ENCODE measurements at places on chromosomes 3 and 15.

- no peak for DNase-seq
Observed at GRCh38 chr3:10116138-10116460, 624 bp downstream of the BRK1 start.

GRCh38 chr15:34038871-34039789, at the start of gene AVEN:
Gene AVEN (minus strand): TSS chr15:34039204. CDS start chr15:34039046, 158 bp downstream.
- peak; percentile 36 for DNase-seq

DNA sequence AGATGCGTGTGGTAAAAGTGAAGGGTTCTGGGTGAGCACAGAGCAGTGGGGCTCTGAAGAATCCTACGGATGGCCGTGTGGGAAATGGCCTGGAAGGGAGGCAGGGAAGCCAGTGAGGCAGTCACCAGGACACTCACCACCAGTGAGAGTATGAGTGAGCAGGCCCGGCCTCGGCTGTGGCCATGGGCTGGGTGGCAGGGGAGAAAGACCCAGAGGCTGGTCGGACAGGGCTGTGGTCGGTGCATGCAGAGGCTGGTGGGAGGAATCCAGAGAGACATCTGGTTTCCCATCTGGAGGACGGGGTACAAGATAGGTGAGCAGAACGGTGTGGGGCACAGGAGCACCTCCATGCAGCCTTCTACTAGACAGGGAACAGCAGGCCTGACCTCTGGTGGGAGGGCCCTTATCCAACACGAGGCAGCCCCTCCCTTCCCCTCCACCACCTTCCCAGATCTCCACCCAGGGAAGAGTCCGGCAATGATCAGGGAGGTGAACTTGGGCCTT, 10.1 kb downstream of the PCSK6 start:
- DNase-seq: no peak

DNA sequence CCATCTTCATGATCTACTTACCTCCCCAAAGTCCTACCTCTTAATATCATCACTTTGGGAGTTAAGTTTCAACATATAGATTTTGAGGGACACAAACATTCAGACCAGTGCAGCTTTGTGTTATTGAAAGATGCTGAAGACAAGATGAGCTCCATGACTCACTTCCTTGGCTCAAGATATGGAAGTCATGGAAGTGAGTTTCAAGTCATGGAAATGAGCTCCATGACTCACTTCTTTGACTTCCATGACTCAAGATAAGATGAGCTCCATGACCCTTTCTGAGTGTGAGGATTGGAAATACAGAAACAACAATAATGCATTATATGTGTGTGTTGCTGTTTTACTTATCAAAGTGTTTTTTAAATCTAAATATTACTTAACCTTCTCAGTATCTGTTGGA, 170.2 kb upstream of the TPRG1 start:
- DNase-seq: no peak

DNA sequence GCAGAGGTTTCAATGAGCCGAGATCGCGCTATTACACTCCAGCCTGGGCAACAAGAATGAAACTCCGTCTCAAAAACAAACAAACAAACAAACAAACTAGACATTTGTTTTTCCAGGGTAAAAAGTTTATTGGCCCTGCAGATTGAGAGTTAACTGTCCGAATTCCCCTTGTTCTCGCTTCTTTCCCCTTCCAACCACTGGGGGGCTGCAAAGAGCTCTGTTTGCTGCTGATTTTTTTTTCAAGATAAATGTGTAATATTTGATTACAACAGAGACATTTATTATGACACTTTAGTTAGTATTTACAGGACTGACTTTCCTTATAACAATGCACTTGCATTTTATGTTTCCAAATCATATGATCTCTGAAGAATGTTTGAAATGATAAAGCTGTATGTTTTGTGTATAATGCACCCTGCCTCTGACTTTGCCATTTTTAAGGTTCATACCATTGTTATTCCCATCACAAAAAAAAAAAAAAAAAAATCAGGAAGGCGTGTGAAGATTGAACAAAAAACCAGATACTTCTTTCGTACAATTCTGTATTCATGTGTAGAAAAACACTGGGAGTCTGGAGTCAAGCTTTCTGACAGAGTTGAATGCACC, 2.8 kb downstream of the CLSTN2 start:
- no peak for DNase-seq

DNA sequence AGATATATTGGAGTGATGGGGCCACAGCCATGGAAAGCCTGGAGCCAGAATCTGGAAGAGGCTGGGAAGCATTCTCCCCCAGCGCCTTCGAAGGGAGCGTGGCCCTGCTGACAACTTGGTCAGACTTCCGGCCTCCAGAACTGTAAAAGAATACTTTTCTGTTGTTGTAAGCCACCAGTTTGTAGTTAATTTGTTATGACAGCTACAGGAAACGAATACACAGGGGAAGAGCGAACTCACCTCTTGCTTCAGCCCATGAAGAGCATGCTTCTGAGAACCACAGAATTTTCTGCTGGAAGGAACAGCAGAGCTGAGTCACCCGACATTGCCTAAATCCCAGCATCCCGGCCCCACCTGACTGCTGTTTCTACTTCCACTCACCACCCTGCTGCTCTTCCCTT, 501.7 kb downstream of the SHQ1 start:
- DNase-seq: no peak

- DNase-seq: peak; percentile 35
Observed at GRCh38 chr3:188950832-188951489, 220.8 kb upstream of the TPRG1 start.

GRCh38 chr3:167930453-167930852, 165.3 kb downstream of the GOLIM4 start:
- DNase-seq: no peak

DNA sequence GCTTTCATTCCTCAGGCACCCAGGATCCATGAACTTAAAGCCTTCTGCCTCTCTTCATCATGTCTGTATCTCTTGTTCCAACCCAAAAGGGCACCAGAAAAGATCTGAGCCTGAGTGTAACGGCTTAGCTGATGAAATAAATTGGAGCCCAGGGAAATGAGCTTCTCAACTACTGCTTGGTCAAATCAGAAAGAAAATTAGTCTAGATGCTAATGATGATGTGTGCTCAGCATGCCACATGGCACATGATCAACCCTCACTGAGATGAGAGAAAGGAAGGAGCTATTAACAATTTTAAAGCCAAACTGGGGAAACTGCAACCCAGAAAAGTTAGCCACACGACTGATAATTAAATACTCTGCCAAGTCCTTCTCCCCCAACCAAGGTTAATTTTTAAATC, 325.7 kb downstream of the CNTN3 start:
- DNase-seq: no peak

- DNase-seq: no peak
Observed at GRCh38 chr15:73756390-73756789, 3.2 kb upstream of the INSYN1 start.

- DNase-seq: no peak
Observed at GRCh38 chr3:128381609-128382008, 85.1 kb downstream of the DNAJB8 start.

GRCh38 chr3:27532426-27533260, 48.5 kb upstream of the SLC4A7 start:
- DNase-seq: no peak

- no peak for DNase-seq
Observed at GRCh38 chr3:94285872-94286271, 223.0 kb downstream of the NSUN3 start.
